ENCODE measurements at places on chromosomes 5 and 9. TPM values are rescaled to one million over a fixed set of nuclear protein-coding genes. Genes with fewer than 3 reads are reported as not detected.

WNK2 gene
- total RNA-seq = not detected

DBH gene
- not detected for total RNA-seq

PPP1R26 gene
- 17.0 TPM for total RNA-seq

SOWAHA gene
- total RNA-seq = not detected

SLC6A7 gene
- total RNA-seq = not detected

GRCh38 chr5:32264957-32265572 lies 47.7 kb downstream of the MTMR12 start:
- no peak for DNase-seq

DNA sequence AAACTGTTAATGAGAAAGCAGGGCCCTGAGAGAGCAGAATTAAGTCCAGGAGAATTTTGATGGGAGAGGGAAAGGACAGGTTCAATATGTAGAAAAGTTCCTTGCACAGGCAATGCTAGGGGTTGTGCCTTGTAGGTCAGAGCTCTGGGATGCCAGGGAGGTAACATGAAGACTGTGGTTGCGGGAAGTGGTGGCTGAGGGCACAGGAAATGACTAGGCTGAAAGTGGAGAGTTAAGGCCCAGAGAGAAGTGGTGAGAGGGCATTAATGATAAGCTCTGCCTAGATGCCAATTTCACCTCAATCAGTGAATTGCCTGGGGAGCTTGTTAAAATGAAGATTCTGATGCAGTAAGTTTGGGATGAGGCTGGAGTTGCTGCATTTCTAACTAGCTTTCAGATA lies 31.5 kb upstream of the PPP3R2 start:
- DNase-seq = no peak

DNA sequence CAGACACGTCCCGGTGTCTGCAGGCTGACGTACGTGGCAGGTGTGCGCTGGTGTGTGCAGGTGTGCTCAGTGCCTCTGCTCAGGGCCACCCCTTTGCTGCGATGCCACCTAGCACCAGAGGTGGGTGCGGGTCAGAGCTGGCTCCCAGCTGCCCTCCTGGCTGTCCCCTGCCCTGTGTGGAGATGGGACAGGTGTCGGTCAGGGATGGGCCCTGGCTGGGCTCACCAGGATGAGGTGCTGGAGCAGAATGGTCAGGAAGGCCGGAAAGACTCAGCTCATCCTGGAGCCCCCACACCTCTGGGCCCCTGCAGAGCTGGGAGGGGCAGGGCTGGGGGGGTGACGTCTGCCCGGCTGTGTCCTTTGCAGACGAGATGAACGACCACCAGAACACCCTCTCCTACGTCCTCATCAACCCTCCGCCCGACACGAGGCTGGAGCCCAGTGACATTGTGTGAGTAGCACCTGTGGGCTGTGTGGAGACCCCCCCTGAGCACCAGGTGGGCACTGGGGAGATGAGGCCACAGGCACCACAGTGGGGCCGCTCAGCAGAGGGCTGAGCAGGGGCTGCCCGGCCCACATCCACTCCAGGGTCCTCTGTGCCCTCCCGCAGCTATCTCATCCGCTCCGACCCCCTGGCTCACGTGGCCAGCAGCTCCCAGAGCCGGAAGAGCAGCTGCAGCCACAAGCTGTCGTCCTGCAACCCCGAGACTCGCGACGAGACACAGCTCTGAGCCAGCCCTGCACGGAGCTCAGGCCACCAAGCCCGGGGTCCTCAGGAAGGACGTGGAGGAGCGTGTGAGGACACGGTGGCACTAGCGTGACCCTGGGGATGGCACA lies 89.7 kb downstream of the KCNT1 start:
- no peak for DNase-seq

DNA sequence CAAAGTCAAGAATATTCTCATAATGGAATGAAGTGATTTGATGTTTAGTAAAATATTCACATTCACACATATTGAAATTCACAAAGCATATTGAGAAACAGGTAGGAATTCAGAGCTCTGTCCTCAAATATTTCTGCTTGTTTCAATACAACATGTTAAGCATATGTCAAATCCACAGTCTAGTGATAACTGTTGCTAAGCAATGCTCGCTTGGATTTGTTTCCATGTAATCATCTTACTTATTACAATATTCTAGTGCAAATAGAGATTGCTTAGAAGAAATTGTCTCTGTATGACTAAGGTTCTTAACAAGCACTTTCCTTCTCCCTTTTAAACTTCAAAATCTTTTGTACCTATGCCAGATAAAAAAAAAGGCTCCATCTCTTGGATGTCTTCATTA lies 995.7 kb downstream of the CDH18 start:
- DNase-seq = no peak

DNA sequence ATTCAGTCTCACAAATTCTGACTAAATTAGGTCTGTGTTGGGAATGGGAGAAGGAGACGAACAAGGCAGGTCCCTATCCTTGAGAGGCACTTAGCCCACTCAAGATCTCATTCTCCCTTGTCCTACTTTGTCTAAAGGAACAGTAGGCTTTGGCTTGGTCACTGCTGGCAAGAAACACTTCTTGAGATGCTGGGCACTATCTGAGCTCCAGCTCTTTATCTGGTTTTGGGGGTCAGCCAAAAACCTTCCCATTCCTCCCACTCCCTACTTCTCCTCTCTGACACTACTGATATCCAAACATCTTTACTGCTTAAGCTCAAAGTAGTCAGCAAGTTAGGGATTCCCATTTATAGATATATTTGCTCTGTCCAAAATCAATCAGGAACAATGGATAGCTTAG lies 155.2 kb downstream of the MAPKAP1 start:
- no peak for DNase-seq

DNA sequence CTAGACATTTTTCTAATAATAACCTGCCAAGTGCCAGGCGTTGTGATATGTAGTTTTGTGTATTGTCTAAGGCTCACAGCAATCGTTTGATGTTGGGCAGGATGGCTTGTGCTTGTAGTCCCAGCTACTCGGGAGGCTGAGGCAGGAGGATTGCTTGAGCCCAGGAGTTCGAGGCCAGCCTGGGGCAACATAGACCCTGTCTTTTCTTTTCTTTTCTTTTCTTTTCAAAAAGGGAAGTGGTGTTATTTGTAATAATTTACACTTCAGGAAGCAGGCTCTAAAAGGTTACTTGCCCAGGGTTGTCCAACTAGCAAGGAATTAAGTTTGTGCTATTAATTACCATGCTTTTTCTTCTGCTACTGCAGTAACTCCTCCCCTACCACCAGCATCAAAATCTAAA lies 3.2 kb downstream of the ZNF131 start:
- no peak for DNase-seq

DNA sequence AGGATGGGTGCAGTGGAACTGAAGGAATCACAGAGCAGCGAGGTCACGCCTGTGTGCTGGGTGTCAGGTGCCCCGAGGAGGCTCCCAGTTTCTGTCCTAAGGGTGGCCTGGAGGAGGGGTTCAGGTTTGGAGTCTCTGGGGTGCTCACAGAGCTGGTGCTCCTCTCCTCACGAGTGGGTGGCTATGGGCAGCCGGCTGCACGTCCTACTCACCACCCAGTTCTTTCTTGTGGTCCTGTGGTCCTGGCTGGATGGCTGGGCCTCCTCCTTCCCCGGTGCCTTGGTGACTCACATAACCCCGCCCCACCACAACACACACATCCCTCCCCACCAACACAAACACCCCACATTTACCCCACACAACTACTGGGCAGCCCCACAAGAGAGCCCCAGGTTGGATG lies 9.9 kb upstream of the PTGS1 start:
- DNase-seq = no peak

GRCh38 chr5:97077246-97077645 lies 65.2 kb downstream of the LIX1 start:
- DNase-seq = no peak

DNA sequence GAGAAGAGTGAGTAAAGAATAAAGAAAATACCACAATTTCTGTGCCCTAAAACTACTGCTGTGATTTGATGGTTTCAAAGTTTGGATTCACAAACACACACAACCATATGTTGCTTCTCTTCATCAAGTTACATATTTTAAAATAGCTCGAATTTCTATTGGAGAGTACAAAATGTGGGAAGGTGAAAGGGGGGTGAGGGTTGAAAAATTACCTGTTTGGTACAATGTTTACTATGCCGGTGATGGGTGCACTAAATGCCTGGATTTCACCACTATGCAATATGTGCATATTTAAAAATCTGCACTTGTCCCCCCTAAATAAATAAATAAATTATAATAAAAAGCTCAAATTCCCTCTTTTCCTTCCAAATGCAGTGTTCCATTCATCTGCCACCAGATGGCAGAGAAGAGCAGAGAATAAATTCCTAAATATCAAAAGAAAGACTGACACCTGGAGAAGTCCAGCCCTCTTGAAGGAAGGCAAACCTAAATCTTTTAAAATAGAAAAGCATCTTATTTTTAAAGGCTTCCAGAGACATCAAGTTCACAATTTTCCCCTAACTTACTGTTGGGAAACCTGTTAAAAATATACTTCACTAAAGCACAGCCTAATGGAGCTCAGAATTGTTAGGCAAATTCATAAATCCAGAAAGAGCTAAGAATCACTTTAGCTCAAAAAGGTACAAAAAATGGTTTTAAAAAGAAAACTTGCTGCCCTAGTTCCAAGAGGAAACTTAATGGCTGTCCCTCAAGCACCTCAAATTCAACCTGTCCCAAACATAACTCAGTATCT lies 24.8 kb upstream of the HNRNPA0 start:
- peak; percentile 70 for DNase-seq

GRCh38 chr9:83062651-83063527 lies at the start of gene RASEF:
Gene RASEF (minus strand): TSS chr9:83063142. CDS start chr9:83062867, 275 bp downstream.
- DNase-seq = peak; percentile 7

DNA sequence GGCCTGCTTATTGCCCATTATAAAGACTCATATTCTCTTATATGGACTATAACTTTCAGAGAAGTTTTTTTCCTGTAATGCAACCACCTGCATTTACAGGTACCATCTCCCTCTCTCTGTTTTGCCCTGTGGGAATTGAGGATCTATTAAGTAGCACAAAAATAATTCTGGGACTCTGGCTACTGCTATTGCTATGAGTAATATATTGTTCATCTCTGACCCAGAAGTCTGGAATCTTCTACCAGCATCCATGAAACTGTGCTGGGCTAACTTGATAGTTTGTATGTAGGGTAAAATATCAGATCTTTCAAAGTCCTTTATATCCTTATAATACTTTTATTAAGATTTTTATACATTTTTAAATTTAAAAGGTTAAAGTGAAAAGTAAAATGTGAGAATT lies 607.2 kb downstream of the EFNA5 start:
- no peak for DNase-seq

All from dermis blood vessel endothelial cell (primary cell).